ENCODE measurements at places on chromosomes 2 and 18. TPM values are rescaled to one million over a fixed set of nuclear protein-coding genes. Genes with fewer than 3 reads are reported as not detected.

- DNase-seq = no peak
Observed at GRCh38 chr18:49185623-49186022, 234.9 kb upstream of the SMAD7 start.

- no peak for DNase-seq
Observed at GRCh38 chr18:63253014-63253413, 66.6 kb downstream of the BCL2 start.

DNA sequence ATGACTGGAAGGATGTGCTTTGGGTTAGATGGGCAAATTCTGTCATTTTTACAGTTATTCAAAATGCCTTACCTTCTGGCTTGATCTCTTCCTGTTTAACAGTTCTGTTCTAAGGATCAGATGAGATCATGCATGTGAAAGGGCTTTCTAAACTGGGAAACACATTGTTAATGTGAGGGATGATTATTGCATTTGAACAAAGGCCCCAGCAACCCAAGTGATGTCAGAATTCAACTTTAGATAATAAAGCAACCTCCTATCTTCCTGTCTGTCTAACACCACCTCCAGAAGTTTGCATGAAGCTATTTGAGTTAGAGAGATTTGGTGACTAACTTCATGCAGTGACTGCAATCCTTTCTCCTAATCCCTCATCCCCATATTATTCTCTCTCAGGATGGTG, 77.8 kb upstream of the B3GNT2 start:
- no peak for DNase-seq

GRCh38 chr18:61503688-61504087, 170.5 kb downstream of the CDH20 start:
- DNase-seq = no peak

- DNase-seq = no peak
Observed at GRCh38 chr2:23789012-23789411, 137.9 kb downstream of the ATAD2B start.

DNA sequence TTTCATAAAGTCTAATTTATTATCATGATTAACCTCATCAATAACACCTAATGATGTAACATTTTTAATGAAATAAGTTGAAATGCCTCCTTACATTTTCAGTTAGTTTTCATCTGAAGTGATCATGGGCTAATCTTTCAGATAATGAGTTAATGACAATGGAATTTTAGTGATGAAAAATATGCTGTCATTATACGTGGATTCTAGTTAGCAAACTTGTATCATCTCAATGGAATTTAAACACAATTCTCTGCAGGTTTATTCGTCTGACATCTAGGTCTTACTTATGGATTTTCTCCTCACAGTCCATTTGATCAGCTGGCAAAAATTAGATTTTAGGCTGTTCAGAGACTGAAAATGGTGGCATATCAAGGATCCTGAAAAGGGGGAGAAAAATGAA, 885.0 kb downstream of the SLC4A3 start:
- DNase-seq = no peak

DNA sequence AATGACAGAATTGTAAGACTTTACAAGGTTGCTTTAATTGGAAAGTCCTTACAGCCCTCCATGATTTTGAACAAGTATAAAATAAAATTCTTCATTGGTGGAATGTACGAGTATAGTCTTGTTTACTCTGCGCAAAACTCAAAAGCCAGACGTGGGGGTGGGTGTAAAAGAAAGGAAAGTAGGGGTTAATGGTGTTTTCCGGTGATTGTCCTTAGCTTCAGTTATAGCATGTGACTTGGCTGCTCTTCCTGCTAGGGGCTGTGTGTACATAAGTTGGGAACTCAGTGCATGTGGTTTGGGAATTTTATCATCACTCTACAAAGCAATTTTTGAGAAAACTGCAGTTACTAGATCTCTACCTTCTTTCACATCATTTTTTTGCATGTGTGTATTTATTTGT, 82.4 kb upstream of the CAVIN2 start:
- no peak for DNase-seq

- DNase-seq = no peak
Observed at GRCh38 chr2:172869861-172870260, 134.2 kb downstream of the RAPGEF4 start.

- no peak for DNase-seq
Observed at GRCh38 chr2:206572725-206573124, 69.6 kb upstream of the FAM237A start.

DNA sequence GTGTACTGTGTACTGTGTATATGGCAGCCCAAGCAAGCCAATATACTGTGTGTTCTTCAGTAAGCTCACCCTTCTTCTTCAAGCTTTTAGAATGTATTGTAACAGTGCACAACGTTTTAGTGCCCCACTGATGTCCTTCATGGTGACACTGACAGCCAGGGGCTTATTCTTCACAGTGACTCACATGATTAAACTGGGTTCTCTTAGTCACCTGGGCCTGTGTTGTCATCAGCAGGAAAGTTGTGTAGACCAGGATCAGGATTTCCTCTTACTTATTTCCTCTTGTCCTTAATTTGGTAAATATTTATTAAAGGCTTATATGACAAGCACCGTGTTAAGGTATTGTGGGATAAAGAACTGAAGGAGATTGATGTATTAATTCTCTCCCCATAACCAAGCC, 67.9 kb upstream of the THOC1 start:
- DNase-seq = no peak

DNA sequence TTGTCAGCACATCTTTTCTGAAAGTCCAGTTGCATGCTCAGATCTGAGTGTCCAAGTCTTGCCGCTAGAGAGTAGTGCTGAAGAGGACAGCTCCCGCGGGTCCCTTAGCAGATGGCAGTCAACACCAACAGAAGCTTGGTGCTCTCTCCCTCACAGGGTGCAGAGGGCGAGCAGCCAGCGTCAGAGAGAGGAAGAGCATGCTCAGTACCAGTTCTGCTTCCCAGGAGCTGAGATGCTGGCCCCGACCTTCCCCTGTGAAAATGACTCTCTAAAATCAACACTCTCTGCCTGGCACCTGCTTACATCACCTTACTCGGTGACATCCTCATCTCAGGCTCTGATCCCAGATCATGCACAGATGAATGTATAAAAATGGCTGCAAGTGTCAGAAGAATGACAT, 86.0 kb upstream of the TWIST2 start:
- no peak for DNase-seq

- DNase-seq = no peak
Observed at GRCh38 chr2:11983870-11984269, 237.4 kb downstream of the LPIN1 start.

DNA sequence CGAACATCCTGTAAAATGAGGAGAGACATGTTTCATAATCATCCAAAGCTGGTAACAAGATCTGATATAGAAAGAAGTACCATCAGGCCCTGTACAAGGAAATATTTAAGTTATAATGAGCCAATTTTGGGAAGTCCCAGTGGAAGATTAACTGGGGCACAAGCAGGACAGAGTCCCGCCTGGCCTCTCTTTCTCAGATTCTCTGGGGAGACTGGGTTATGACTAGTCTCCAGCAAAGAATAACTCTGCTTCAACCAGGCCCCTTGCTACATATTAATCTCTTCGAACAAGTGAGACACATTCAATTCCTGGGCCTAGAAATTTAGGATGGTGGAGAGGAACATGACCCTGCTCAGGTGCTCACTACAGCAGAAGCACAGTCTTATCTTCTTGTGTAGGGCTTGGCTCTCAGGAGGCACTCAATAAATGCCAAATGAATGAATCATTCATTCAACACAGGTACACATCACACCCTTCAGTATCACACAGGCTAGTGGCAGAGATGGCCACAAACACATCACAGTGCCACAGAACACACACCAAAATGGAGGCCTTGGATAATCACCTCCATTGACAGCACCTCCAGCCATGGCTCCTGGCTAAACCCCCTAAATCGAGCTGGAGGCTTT, 46.4 kb upstream of the RNF152 start:
- DNase-seq = no peak

- no peak for DNase-seq
Observed at GRCh38 chr18:58694221-58694620, 23.0 kb downstream of the MALT1 start.

GRCh38 chr18:56139792-56140254, 498.6 kb downstream of the TXNL1 start:
- DNase-seq = no peak

ACKR3 gene
- total RNA-seq = not detected

IL36A gene
- total RNA-seq = not detected

SATB2 gene
- 43.2 TPM for total RNA-seq

DPYSL5 gene
- total RNA-seq = 0.31 TPM

ANKAR gene
- 4.4 TPM for total RNA-seq

EPHA4 gene
- total RNA-seq = 3.4 TPM

TUBA3E gene
- not detected for total RNA-seq

KLHL14 gene
- 6.7 TPM for total RNA-seq
